NCI-H1417 (cell line): ENCODE measurements at places on chromosomes 1 and 21.

DNA sequence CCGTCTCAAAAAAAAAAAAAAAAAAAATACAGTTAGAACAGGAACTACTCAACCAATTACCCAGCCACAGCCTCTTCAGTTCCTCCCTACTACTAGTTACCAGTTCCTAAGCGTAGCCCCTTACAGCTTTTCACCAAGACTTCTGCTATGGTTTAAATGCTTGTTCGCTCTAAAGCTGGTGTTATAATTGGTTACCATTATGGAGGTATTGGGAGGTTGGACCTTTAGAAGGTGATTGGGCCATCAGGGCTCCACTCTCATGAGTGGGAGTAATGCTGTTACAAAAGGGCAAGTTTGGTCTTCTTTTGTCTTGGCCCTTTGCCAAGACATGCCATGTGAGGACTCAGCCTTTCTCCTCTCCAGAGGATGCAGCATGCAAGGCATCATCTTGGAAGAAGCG, 3.0 kb upstream of the SMPDL3B start:
- no peak for DNase-seq

DNA sequence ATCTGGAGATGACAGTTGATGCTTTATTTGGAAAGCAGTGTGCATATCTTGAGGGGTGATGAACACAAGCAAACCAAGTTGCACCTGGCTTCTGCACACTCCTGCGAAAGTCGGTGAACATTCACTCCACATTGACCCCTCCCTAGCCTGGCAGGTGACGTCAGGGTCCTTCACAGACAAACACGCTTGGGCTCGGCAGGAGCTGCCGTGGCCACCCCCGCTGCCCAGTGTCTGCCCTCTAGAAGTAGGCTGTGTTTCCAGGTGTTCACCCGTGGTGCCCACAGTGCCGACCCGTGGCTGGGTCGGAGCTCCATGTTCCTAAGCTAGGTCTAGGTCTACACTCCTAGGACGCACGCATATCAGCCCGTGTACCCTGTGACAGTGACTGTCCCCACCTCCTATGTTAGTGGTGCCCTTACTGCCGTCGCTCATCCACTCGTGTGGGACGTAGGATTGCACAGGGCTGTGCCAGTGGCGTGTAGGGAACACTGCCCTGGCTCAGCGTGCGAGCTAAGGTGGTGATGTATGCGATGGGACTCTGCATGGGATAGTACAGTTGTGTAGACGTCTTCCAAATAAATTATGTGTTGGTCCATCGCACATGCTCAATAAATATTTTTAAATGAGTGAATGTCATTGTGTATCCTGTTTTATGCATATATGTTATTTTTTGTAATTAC, 29.0 kb downstream of the PRMT2 start:
- peak; percentile 19 for DNase-seq

DNA sequence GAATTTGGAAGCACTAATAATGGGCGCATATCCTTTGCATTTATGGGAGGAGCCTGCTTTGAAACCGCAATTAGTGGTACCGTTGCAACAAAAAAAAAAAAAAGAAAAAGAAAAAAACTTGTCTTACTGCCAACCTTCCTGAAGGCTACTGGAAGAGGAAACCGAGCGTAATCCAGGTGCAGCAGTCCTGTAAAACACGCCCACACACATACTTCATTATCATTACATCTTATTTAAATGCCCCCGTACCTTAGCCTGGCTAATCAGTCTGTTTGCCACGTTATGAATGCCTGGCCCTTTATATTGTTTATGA, 686 bp upstream of the ZNF281 start:
- DNase-seq, result peak; percentile 94

DNA sequence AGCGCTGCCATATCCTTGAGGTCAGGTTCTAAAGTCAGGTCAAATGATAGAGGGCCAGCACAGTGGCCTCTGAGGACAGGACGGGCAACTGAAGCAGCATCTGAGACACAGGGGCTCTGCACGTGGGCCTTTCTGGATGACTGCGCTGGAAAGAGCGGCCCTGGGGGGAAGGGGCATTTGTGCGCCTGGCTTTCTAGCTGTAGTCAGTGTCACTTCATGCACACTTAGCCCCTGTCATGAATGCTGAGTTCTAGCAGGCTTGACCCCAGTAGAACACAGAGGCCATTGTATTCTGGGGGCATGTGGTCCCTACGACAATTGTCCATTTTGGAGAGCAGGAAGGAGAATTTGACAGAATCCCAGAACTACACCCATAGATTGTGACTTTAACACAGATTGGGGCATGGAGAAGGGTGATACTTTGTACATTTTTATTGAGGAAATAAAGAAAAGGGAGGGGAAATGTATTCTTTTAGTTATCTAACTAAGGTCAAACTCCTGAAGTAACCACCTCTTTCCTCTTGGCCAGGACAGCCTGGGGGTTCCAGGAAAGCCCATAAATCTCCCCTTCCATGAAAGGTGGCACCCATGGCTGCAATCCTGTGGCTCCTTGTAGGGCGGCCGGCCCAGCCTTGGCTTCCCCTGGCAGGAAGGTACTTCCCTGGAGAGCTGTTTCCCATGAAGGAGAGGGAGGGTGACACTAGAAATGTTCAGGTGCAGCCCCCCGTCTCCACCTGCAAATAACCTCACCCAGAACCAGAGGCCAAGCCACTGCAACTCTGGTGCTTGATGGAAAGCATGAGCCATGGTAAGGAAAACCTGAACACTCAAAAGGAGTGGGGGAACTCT, 34.4 kb downstream of the NTPCR start:
- DNase-seq, result no peak

GRCh38 chr21:29290240-29290639, 8.5 kb upstream of the BACH1 start:
- no peak for DNase-seq

GRCh38 chr1:224900062-224900630, 29.3 kb upstream of the DNAH14 start:
- no peak for DNase-seq

- DNase-seq, result no peak
Measured at GRCh38 chr1:19734472-19734999, 65.2 kb downstream of the TMCO4 start.

DNA sequence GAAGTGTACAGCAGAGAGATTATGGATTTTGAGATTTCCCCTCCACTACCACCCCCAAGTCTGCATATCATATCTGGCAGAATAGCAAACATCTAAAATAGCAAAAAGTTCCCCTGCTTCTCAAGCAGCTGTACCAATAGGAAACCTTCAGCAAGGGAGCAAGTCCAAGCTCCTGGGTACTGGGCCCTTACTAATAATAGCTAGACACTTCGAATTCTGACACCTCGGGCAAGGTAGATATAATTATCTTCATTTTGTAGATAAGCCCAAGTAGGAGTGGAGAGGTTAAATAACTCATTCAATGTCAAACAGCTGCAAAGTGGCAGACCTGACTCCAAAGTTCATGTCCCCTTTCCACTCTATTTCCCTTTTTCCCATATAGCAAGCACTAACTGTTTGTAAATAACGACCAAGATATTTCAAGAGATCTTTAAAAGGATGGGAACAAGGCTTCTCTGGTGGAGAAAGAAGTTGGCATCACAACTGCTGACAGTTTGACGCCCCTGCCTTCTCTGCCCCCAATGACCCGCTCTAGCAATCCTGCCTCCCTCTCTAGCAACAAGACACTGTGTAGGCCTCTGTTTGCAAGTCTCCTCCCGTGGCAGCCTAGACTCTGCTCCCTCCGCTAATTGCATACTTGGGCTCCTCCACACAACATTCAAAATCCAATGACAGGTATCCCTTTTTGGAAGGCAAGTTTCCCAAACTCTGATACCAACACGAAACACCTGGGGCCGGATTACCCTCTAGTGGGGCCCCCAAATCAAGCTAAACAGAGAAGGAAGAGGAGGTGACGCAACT, 18.7 kb upstream of the ADAR start:
- peak; percentile 48 for DNase-seq

- peak; percentile 15 for DNase-seq
Measured at GRCh38 chr1:161905269-161905884, 118.3 kb downstream of the OLFML2B start.

DNA sequence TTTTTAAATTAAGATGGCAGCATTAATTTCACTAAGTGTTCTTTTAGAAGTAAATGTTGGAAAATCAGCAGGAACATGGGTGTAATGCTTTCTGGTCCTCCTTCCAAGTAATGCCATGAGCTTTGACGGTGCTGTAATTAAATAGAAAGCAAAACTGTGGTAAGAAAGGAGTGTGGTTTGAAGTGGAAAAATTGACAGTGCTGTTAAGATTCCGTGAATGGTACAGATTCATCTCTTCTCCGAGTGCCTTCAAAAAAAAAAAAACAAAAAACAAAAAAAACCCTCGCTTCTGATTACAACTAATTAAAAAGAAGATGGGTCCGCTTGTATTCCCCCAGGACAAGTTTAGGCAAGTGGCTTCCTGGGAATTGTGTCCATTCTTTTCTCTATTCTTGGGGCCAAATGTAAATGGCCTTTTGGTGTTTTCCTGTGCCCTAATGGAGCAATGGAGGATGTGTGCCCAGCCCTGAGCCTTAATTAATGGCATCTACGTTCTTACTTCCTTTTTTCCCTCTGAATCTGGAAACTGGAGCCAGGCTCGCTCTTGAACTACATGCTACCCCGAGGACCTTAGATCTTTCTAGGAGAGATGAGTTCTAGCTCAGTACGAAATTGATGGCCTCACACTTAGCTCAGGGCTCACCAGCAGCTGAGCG, 5.1 kb downstream of the LMO4 start:
- no peak for DNase-seq

DNA sequence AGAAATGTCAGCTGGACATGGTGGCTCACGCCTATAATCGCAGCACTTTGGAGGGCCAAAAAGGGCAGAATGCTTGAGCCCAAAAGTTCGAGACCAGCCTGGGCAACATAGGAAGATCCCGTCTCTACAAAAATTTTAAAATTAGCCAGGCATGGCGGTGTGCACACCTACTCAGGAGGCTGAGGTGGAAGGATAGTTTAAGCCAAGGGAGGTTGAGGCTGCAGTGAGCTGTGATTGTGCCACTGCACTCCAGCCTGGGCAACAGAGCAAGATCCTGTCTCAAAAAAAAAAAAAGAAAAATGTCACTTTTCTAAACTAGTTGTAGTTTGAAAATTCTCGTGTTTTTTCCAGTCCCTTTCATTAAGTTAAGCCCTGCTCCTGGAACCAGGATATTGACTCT, 9.1 kb downstream of the CLSTN1 start:
- no peak for DNase-seq

DNA sequence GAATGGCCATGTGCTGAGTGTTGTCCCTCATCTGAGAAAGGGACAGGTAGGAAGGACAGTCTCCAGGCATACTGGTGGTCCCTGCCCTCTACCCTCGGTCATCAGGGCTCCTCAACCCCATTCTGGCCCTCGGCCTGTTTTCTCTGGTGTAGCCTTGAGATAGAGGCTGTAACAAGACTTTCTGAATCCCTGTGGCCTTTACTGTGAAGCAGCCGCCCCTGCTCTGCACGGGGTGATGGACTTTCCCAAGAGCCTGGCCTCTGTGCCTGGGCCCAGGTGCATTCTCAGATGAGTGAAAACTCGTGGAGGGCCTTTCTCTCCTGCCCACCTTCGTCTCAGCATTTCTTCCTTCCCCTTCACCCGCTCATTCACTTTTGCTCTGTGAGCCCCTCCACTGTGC, 3.0 kb upstream of the CASQ1 start:
- no peak for DNase-seq

- peak; percentile 95 for DNase-seq
Measured at GRCh38 chr21:42120101-42120902, 49.2 kb downstream of the UMODL1 start.

- DNase-seq, result peak; percentile 53
Measured at GRCh38 chr1:174005032-174005431, 17.1 kb downstream of the RC3H1 start.

- DNase-seq, result no peak
Measured at GRCh38 chr1:60415696-60416095, 342.1 kb upstream of the C1orf87 start.

DNA sequence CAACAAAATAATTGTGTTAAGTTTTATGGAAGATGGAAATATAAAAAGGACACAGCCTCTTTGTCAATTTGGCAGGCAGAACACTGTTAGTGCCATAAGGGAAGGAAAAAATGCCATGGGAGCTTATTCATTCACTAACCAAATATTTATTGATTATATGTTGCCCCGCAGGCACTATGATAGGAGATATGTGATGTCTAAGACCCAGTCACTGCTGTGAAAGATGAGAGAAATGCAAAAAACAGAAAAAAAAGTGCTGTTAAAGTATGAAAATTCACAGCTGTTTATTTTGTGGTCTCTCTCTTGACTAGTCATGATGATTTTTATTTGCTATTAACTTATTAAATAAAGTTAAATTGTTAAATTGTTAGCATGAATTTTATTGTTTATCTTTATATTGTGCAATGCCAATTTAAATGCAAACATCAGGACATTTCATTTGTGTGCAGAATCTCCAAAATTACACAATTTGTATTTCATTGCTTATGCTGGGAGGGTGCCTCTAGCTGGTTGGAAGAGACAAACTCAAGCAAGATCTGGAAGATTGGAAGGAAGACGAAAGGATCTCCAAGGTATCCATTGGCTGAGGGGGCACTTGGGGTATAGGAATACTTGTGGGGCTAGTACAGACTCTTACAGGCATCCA, 17.8 kb upstream of the PTGFR start:
- DNase-seq, result no peak

GRCh38 chr1:7755448-7755847, 15.6 kb upstream of the VAMP3 start:
- DNase-seq, result no peak

DNA sequence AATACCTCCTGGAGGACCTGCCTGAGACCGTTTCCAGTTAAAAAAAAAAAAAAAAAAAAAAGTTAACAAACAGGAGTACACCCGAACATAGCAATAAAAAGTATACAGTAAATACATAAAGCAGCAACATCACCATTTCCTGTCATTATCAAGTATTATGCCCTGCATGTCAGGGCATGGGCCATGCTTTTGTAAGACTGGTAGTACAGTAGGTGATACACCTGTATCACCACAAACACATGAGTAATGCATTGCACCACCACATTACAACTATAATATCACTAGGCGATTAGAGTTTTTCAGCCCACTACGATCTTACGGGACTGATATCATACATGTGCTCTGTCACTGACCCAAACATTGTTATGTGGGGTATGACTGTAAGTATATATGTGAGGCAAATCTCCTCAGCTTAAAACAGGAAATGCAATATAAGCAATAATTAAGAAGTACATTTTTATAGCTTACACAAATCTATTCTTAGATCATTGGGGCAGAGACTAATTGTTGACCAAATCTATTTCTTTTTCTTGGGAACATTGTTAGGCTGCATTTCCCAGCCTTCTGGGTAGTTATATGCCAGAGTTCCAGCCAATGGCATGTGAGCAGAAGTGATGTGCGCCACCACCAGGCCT, 98.1 kb downstream of the PLD5 start:
- DNase-seq, result no peak

DNA sequence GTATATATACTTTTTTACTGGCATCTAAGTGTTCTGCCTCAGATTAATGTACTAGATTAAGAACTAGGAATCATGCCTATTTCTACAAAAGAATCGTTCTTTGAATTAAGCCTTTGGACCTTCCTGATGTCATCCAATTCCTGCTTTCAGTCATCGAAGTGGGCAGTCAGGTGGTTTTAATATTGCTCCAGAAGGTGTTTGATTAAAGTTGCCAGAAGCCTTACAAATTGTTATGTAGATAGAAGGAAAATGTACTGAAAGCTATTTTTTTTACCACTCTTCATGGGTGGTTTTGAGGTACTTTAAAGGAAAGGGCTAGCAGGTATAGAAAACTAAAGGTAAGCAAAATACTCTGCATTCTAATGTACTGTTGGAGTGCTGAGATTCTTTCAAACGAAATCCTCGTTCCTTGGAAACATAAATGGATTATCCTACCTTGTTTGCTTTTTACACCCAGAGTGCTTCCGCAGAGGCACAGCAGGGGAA, 716 bp downstream of the CTBS start:
- no peak for DNase-seq
